ENCODE measurements at places on chromosomes 12 and 14.

GRCh38 chr12:121828826-121829225, 25.0 kb downstream of the SETD1B start:
- DNase-seq = no peak

GRCh38 chr12:131229426-131230339, 276.0 kb downstream of the ADGRD1 start:
- DNase-seq = no peak

- DNase-seq = no peak
These were observed 238.4 kb upstream of the USP15 start for GRCh38 chr12:62021808-62022207.

GRCh38 chr14:102590667-102591099, 1.8 kb upstream of the RCOR1 start:
- DNase-seq = no peak

DNA sequence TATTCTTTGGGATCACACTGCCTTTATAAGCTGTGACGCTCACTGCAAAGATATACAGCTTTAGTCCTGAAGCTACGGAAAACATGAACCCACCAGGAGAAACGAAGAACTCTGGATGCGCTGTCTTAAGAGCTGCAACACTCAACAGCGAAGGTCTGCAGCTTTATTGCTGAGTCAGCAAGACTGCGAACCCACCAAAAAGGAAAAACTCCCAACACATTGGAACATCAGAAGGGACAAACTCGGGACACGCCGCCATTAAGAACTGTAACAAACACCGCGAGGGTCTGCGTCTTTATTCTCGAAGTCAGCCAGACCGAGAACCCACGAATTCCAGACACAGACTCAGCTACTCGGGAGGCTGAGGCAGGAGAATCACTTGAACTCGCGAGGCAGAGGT, 9.2 kb upstream of the VWF start:
- no peak for DNase-seq

All from activated CD4-positive, alpha-beta T cell treated with anti-CD3 and anti-CD28 coated beads, Interleukin-2, Interleukin-6, amounts not matched to agents 100 ng/mL and 50 ng/mL, durations not matched to agents 16 hours and 8 hours (primary cell).